RPMI7951 (cell line): ENCODE measurements at places on chromosomes 1 and 21. TPM values are rescaled to one million over a fixed set of nuclear protein-coding genes. Genes with fewer than 3 reads are reported as not detected.

GRCh38 chr1:9263276-9263855 lies 28.8 kb downstream of the H6PD start:
- DNase-seq = no peak

DNA sequence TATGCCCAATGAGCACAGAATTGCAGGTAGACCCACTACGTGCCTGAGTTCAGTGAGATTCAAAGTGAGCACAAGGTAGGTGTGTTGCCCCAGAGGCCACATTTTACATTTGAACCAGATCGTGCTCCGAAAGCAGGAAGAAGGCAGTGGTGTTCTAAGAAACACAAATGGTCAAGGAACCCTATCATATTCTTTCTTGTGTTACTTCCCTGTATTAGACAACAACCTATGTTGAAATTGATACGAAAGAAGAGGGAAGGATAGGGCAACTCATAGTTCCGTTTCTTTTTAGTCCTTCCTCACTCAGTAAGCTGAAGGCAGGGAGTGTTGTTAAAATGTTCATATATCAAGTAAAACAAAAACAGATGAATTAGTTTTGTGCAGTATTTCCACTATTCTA lies 33.9 kb downstream of the OLFML2B start:
- no peak for DNase-seq

The CHAF1B gene
- total RNA-seq = 8.4 and 10.3 TPM in 2 replicates

- no peak for DNase-seq
Observed at GRCh38 chr1:154614901-154615300, 6.9 kb upstream of the ADAR start.

DNA sequence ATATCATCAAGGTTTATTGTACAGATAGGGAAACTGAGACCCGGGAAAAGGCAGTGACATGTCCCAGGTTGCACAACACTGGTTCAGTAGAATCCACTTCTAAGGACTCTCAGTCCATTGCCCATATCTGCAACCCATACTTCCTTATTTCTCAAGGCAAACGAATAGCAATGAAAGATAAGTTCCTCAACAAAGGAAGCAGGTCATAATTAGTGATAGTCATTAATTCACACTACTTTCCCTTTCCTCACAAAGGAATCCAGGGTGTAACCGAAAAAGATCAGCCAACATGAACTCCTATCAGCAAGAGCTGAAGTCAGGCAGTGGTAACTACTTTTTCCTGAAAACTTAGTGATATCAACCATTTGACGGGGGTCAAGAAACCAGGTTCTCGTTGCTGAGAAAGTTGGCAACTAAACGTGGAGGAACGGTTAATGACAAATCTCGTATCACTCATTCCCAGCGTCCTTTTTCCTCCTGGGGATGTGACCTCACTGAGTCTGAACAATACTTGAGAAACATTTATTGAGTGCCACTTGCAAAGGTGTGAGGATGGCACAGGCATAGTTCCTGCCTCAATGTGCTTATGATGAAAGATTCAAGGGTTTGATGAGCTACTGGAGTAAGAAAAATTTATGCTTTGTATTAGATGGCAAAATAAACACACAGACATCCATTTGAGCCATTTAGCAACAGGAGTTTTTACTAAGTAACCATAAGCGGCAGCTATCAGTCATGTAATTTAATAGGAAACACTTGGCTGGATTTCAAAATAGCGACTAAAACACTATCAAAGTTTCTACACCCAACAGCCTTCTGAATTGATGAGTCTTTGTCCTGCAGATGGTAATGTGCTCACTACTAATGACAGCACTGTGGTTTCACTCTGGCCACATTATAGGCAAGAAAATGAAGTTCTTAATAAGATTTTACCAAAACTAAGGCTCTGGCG lies 82.3 kb downstream of the PLPP3 start:
- no peak for DNase-seq

- no peak for DNase-seq
Observed at GRCh38 chr1:243963571-243963970, 87.5 kb upstream of the ZBTB18 start.

GRCh38 chr1:151720974-151721787 lies at the start of gene RIIAD1:
TSS of gene RIIAD1 (plus strand) at chr1:151721522. CDS start at chr1:151721537, 15 bp downstream.
- peak; percentile 39 for DNase-seq

The ACTL8 gene
- total RNA-seq = 0.20 and 0.48 TPM in 2 replicates

- no peak for DNase-seq
Observed at GRCh38 chr1:10814976-10815857, 18.8 kb upstream of the CASZ1 start.

The VAV3 gene
- total RNA-seq = 0.84 and 1.7 TPM in 2 replicates

DNA sequence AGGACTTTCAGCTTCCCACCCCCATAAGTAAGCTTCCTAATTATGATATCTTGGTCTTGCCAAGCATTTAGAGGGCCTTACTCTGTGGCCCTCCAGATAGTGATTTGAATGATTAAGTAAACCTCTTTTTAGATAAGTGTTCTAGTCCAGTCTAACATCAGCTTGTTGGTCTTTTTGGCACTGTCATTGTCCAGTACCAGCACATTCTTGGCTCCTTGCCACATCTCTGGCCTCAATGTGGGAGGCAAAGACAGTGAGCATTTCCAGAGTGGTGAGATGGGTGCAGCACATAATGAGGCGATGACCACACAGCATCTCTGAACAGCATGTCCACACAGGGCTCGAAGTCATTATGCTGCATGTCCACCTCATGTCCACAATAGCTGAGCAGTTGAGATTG lies 6.1 kb downstream of the CAPZA1 start:
- DNase-seq = peak; percentile 56

GRCh38 chr1:162530307-162530987 lies 31.1 kb upstream of the UAP1 start:
- no peak for DNase-seq

The CHIA gene
- total RNA-seq = not detected in 2 replicates
